ENCODE measurements at places on chromosomes 5 and 9.

GRCh38 chr9:27467486-27467885, 56.6 kb upstream of the IFNK start:
- no peak for DNase-seq

- DNase-seq, result peak; percentile 55
These were observed 80.0 kb upstream of the LRRTM2 start for GRCh38 chr5:138955013-138955660.

DNA sequence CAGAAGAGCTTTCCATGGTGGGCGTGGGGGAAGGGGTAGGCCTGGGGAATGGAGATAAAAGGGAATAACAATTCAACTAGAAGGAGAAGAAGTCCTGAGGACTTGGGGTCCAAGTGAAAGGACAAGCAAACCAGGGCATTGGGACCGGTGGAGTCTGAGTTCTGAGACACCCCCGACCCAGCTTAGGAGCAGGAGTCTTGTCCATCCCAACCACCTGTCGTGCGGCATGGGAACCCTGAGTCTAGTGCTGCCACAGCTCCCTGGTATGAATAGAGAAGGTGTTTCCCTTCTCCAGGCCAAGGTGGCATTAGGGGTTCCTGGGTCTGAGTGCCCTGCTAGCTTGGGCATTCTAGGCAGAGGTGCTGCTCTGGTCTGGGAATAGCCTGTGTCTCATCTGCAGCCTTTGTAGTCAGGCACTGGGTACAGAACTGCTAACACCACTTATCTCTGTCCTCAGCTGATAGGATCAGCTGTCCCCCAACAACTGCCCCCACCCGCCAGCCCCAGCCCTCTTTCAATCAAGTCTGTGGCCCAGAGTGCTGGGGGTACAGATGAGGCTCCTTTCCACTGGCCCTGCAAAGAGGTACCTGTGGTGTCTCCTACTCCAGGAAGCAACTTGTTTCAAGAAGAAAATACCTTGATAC, 9.9 kb downstream of the HNRNPAB start:
- no peak for DNase-seq

- DNase-seq, result no peak
These were observed 816.2 kb upstream of the GRAMD2B start for GRCh38 chr5:125607018-125607417.

Data from liver (tissue), 10 donors.